ENCODE measurements at places on chromosomes 12 and 14.

GRCh38 chr12:6833189-6833890, 5.1 kb downstream of the P3H3 start:
- DNase-seq: no peak

DNA sequence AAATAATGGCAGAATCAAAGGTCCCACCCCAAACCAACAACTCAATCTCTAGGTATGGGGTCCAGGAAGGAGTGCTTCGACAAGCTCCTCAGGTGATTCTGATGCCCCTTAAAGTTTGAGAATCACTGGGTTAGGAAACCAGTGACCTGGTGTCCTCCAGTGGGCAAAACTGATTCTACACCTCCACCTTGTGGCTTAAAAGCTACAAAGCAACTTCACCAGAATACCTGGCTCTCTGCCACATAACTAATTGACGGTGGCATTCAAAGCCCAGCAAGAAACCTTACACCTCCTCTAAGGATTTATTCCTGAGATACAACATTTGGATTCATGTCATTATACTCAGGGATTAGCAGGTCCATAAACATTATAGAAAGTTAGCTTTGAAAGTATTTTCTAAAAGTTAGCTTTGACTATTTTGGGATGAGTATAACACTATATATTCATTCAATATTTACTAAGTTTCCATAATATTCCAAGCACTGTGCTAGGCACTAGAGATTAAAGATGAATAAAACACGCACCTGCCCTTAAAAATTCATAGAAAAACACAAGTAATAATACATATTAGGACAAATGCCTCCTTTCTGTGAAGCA, 45.4 kb downstream of the DCAF5 start:
- peak; percentile 76 for DNase-seq

DNA sequence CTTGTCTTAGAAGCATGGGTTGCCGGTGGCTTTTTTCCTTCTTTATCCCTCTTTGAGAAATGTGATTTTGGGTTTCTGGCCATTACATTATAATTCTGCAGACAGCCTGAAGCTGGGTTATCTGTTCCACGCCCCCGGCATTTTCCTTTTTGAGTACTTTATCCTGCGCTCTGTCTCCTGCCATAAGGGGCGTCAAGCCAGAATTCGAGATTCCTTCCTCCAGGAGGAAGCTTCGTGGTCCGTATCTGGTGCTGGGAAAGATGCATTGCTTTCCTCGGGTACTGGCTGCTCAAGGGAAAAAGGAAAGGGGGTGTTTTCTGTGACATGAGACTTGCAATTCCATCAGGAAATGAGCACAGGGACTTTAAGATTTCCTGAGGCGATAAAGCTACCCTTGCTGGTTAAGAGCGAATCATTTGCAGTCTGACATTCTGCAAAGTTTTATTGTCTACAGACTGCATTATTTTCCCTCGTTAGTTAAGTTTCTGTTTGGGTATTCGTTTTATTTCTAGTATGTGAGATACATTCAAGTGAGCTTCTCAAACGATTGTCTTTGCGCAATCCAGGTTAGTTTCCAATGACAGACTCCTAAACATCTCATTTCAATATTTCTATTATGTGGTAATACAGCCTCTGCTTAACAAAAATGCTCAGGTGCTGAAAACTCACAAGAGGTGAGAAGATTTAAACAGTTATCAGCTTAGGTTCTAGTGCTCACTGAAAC, 694 bp downstream of the AKAP5 start:
- peak; percentile 16 for DNase-seq

- DNase-seq: no peak
Observed at GRCh38 chr12:47725091-47725772, at the start of gene ENDOU. TSS of gene ENDOU (minus strand) at chr12:47725490. CDS start at chr12:47725413, 77 bp downstream.

GRCh38 chr14:65664436-65664835, 251.9 kb downstream of the FUT8 start:
- no peak for DNase-seq

DNA sequence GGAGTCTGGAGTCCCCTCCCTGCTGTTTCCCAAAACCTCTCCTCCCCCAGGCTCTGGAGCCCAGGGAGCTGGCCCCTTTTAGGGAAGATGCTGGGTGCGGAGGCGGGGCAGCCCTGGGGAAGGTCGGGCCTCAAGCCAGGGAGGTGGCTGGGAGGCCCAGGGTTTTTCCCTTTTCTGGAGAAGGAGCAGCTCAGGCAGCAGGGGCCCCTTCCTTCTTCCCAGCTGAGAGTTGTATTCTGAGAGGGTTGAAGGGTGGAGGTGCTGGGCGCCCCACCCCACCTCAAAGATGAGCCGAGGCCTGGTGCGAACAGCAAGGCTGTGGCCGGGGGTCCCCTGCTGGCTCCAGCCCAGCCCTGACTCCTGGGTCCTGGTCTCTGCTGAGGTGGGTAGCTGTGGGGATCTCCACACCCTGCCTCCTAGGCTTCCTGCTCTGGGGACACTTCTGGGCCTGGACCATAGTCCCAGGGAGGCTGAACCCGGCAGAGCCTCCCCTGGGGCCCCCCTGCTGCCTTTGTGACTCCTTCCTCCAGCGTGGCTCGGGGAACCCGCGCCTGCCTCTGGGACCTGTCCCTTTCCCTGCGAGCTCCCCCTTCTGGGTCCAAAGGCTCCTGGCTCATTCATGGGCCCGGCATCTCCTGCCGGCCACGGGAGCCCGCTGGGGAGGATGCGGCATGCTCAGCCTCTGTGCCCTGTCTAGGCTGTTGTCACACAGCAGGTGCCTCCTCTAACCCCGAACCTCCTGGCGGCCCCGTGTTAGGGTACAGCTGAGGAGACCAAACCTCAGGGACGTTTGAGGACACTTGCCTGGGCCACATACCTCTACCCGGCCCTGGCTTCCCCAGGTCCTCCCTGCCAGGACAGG, 4.4 kb downstream of the TRMT61A start:
- DNase-seq: no peak

GRCh38 chr12:16323638-16324037, 23.8 kb upstream of the MGST1 start:
- DNase-seq: no peak

DNA sequence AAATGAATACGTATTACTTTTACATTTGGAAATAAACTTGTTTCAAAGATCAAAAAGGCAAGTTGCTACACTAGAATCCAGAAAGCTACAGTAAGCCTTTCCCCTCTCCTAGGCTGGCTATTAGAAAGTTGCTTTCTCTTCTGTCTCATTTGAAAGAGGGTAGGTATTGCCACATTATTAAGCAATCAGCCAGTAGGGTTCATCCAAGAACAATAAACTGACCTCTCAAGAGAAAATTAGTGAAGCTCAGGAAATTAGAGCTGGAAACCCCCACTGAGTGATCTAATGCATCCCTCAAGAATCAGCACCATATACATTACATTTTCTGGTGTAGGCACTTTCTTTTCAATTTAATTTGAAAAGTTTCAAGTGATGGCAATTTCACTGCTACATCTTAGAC, 4.5 kb upstream of the TMEM233 start:
- no peak for DNase-seq

- DNase-seq: no peak
Observed at GRCh38 chr12:127282786-127283565, 984.0 kb upstream of the TMEM132C start.

DNA sequence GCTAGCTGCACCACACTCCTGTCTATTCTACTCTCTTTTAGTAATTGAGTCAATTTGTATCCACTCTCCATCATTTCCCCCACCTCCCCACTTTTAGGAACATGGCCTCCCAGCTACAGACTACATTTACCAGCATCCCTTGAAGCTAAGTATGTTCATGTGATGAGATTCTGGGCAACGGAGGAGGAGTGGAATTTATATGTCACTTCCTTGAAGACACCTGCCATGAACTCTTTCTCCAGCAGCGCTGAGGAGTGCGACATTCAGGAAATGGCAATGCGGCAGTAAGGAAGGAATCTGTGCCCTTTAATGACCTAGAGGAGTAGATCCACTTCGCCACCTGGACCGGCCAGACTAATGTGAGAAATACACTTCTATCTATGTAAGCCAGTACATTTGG, 243.7 kb upstream of the DIO2 start:
- DNase-seq: no peak

GRCh38 chr12:123522164-123522563, 11.4 kb downstream of the RILPL1 start:
- DNase-seq: no peak

GRCh38 chr14:91123201-91123600, 9.3 kb downstream of the DGLUCY start:
- no peak for DNase-seq

- DNase-seq: peak; percentile 79
Observed at GRCh38 chr14:49173765-49174373, 412.3 kb downstream of the RPS29 start.

DNA sequence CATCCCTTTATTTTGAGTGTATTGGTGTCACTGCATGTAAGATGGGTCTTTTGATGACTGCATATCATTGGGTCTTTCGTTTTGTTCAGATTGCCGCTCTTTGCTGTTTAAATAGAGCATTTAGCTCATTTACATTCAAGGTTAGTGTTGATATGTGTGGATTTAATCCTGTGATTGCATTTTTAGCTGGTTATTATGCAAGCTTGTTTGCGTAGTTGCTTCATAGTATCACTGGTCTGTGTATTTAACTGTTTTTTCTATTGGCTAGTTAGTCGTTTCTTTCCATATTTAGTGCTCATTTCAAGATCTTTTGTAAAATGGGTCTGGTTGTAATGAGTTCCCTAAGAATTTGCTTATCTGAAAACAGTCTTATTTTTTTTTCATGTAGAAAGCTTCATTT, 1170.6 kb upstream of the SEL1L start:
- DNase-seq: no peak

GRCh38 chr12:54266852-54267251, 13.1 kb downstream of the CBX5 start:
- DNase-seq: no peak
